ENCODE measurements at places on chromosomes 3 and 15.

DNA sequence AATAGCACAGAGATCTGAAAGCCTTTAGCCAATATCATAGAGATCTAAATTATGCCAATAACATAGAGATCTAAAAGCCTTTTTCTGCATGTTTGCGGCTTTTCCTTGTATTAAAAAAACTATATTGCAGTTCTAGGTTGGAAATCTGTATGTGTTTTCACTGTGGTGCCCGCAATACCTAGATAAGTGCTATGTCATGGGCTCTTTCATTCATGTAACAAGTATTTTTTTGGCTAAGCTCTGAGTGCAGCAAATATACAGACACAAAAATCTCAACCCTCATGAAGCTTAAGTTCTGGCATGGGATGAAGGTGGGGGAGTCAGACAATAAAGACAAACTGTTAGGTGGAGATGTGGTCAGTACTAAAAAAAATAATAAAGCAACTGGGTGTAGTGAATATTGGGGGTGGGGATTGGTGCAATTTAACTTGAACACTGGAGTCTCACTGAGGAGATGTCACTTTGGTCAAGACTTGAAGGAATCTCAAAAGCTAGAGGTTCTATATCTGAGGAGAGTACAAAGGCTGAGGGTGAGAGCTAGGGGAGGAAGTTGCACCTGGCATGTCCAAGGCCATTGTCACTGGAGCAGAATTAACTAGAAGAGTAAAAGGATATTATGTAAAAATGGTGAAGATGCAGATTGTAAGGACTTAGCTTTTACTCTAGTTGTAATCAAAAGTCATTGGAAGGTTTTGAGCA lies 973 bp downstream of the BUB1B start:
- no peak for DNase-seq

DNA sequence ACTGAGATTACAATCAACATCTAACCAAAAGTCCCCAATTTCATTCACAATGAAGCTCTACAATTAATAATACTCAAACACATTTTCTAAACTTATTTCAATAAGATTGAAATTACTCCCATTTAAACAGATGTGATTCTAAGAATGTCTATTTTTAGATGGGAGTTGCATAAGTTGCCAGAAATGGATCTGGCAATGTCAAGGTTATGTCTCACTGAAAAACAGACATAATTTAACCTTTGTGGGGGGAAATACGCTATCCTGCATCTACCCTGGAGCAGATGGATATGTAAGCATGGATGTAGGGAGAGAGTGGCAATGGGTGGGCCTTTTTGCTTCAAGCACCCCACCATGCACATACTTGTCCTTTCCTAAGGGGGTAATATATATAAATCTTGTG lies 6.7 kb upstream of the EIF1B start:
- no peak for DNase-seq

DNA sequence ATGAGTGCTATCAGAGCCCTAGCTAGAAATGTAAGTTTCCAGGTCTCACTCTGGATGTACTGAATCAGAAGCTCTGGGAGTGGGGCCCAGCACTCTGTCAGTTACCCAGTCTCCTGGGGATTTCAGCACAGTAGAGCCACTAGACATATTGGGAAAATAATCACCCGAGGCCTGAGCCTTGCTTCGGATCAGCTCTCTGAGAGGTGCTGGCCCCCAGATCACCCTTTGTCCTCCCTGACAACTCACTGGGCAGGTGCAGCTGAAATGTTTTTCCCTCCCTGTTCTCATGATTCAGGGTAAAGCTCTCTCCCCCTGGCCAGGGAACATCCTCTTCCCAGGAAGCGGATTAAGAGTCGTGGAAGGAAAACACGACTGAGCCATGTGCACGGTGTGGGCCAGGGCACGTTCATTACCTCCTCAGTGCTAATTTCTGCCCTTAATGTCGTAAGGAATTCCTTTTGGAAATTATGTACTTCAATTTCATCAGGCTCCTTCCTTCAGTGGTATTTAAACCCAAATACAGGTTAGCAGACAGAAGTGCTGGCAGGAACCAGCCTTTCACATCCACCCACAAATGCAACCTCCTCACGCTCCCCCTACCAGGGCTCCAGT lies 296.7 kb upstream of the LYSMD4 start:
- no peak for DNase-seq

DNA sequence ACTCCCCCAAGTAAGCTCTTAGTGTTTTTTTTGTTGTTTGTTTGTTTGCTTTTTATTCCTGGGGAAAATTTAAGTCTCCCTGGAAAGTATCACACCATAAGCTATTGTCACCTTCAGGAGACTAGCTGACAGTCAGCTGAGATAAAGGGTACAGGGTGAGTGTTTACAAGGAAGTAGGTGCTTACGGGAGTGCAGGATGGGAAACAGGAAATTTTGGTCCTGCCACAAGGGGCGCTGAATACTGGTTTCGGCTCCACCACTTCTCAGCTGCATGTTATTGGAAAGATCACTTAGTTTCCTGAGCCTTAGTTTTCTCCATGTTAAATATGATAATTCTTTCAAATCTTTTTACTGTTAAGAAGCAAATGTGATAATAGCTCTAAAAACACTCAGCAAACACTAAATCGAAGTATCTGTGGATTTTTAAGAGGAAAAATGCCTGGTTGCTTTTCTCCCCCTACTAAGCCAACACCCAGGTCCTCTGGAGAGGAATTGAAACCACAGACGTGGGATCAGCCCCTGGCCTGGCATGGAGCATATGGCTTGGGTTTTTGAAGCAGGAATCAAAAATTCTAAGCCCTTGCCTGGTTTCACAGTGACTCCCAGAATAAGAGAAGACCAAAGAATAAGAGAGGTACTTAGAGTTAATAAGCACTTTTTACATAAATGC lies 90.7 kb downstream of the SCN11A start:
- DNase-seq = no peak

- DNase-seq = no peak
Measured at GRCh38 chr15:36766449-36766848, 187.0 kb downstream of the CDIN1 start.

DNA sequence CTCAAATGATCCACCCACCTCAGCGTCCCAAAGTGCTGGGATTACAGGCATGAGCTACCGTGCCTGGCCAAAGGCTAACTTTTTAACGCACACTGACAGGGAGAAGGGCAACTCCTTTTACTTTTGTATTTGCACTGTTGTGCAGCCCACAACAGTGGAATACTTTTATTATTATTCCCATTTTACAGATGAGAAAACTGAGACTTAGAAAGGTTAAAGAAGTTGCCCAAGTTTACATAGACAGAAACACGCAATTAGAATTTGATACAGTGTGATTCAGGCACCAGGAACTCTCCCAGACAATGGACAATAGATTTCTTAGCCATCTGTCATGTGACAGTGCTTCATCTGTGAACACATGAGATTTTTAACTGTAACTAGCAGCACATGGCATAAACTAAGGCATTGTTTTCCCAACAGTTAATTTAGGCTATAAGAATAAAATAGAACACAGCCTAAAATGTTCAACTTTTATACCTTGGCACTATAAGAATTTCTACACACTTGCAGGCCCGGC lies 18.8 kb downstream of the STAG1 start:
- DNase-seq = no peak

DNA sequence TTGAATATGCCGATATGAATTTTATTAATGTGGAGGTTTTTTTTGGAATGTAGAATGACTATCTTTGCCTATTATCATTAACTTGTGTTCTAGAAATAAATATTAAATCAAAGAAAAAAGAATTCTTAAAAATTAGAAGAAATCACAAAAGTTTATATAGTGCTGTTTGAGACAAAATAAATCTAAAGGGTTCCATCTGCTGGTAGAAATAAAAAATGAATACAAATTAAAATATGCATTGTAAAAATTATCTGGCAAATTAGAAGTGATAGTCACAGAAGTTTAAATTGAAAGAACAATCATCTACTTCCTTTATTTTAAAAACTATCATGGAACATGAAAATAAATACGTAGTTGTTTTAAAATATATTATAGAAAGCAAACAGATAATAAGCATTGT lies 22.7 kb upstream of the ZBTB20 start:
- no peak for DNase-seq

DNA sequence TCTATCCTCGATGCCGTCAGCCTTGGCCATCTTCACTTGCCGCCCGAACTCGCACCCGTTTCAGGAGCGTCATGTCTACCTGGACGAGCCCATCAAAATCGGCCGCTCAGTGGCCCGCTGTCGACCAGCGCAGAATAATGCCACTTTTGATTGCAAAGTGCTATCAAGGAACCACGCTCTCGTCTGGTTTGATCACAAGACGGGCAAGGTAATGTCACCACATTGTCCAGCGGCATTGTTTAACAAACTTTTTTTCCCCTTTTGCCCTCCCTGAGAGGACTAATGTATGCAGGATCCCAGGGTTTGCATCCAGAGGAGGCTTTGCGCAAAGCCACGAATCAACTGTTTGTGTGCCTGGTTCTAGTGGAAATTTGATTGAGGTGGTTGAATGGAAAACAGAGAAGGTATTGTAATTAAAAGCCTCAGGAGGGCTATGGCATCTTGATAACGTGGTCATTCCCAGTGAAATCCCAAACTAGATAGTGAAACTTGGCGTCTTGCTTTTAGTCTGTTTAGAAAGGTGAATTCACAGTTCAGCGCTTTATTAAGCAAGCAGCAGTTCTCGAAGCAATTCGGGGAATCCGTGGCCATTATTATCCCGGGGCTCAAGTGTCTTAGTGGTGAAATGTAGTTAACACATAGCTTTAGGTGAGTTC lies 1.7 kb downstream of the SLMAP start:
- no peak for DNase-seq

GRCh38 chr15:39597751-39598185 lies 16.9 kb downstream of the THBS1 start:
- no peak for DNase-seq

DNA sequence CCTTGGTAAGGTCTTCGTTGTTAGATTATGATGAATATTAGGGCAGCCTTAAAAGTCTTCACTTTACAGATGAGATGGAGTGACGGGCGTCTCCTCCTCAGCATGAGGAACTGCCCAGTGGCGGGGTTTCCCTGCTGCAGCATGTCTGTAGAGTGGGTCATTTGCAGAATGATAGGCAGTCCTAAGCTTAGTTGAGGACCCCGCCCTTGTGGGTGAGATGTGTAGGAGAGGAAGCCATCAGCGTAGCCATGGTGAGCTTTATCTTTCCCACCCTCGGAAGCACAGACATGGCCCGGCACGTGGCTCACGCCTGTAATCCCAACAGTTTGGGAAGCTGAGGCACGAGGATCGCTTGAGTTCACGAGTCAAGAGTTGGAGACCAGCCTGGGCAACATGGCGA lies 877 bp downstream of the NIT2 start:
- no peak for DNase-seq

- DNase-seq = no peak
Measured at GRCh38 chr3:72189339-72189738, 404.4 kb upstream of the PROK2 start.

DNA sequence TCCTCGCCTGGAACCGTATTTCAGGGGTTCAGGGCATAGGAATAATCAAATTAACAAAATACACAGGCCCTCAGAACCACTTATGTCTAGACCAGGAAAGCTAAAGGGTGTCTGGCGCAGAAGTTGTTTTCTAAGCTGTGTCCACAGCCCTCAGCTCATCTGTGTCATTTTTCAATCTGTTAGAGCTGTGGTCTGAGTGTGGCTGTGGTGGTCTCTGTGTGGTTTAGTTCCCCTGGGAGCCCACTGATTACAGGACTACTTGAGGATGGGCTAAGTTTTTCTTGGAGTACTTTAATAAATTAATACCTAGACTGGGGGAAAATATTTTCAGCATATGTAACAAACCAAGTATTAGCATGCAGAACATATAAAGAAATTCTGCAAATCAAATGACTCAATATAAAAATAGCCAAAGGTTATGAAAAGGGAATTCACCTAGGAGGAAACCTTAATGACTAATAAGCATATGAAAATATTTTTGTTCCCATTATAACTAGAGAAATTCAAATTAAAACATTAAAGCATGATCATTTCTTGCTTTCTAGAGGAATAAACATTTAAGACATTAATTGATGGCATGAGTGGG lies 186.3 kb downstream of the SATB1 start:
- no peak for DNase-seq

DNA sequence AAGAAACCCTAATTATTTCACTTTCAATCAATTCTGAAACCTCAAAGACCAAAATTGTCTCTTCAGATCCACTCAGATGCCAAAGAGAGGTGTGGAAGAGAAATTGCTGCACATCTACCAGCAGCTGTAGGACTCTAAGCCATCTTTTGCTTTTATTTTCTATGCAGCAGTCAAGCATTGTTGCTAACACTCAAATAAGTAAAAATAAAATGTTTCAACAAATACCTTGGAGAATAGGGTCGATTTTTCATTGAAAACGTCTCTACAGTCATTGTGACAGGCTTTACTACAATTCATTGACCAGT lies 66.4 kb upstream of the CFAP20DC start:
- no peak for DNase-seq

DNA sequence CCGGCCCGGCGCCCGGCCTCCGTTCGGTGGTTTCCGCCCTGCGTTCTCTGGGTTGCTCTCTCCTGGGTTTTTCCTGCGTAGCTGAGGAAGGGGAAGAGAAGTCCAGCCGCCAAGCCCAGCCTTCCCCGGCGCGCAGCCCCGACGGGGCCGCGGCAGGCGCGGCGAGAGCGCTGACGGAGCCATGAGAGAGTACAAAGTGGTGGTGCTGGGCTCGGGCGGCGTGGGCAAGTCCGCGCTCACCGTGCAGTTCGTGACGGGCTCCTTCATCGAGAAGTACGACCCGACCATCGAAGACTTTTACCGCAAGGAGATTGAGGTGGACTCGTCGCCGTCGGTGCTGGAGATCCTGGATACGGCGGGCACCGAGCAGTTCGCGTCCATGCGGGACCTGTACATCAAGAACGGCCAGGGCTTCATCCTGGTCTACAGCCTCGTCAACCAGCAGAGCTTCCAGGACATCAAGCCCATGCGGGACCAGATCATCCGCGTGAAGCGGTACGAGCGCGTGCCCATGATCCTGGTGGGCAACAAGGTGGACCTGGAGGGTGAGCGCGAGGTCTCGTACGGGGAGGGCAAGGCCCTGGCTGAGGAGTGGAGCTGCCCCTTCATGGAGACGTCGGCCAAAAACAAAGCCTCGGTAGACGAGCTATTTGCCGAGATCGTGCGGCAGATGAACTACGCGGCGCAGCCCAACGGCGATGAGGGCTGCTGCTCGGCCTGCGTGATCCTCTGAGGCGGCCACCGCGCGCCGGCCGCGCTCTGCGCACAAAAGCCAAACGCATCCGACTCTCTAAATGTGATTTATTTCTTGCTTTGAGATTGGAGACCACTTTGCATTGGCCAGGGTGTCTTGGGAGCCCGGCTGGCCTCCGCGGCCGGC lies 727 bp downstream of the RAP2B start:
- DNase-seq = no peak

DNA sequence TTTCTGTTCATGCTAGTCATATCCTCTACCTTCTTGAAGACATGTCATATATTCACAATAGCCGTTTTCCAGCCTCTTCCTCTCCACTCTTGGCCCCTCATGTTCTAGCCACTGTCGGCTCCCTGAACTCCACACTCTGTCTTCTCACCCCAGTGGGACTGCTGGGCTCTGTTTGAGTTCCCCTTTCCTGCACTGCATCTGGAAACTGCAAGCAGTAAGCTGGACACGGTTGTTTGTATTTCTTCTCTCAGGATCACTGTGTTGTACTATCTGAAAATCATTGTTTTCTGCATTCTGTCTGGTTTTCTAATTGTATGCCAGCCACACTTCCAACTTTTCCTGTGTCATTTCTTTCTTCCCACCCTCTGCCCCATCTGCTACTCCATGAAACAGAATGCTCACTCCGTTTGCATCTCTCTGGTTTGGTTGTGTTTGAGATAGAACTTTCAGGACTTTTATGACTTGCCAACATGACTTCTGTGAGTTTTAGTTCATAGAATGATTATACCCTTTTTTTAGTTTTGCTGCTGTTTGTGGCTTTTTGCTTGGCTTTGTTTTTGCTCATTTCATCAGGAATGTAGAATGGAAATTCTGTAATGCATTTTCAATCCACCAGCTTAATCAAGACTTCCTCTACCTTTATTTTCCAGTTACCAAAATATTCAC lies 192.3 kb downstream of the PLCL2 start:
- no peak for DNase-seq
